Stimulated activated CD8-positive, alpha-beta memory T cell treated with anti-CD3 and anti-CD28 coated beads, Interleukin-4, amount 100 ng/mL, for 4 hours (primary cell): ENCODE measurements at places on chromosomes 3 and 15.

DNA sequence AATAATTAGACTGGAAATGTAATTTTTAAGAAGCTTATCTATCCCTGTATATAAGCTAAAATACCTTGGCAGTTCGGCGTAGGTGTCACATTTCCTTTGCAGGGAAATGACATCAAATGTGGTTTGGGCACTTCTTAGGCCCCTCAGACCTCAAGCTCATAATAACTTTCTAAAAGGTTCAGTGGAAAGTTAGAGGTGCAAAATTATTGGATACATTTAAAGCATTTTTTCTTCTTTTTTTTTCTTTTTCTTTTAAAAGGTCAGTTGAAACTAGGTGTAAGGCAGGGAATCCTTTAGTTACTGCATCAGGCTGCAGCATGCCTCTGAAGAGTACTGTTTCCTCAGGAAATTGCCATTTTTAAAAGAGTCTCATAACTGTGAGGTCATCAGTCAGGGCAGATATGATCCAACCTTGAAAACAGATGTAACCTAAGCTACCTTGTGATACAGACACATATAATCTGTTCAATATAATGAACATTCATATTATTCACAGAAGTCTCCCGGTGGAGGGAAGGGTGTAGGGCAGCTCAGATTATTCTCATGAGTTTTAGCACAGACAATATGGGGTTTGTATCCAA lies 4.8 kb downstream of the SACM1L start:
- no peak for DNase-seq

- DNase-seq = no peak
Observed at GRCh38 chr15:68581725-68582124, 2.9 kb downstream of the CORO2B start.

GRCh38 chr3:126307591-126308393 lies 49.4 kb downstream of the KLF15 start:
- no peak for DNase-seq

GRCh38 chr15:51367322-51367976 lies 26.0 kb downstream of the GLDN start:
- no peak for DNase-seq

GRCh38 chr15:62624547-62625378 lies 417.8 kb upstream of the TPM1 start:
- no peak for DNase-seq

GRCh38 chr3:49410846-49411534 lies 786 bp downstream of the RHOA start:
- no peak for DNase-seq

DNA sequence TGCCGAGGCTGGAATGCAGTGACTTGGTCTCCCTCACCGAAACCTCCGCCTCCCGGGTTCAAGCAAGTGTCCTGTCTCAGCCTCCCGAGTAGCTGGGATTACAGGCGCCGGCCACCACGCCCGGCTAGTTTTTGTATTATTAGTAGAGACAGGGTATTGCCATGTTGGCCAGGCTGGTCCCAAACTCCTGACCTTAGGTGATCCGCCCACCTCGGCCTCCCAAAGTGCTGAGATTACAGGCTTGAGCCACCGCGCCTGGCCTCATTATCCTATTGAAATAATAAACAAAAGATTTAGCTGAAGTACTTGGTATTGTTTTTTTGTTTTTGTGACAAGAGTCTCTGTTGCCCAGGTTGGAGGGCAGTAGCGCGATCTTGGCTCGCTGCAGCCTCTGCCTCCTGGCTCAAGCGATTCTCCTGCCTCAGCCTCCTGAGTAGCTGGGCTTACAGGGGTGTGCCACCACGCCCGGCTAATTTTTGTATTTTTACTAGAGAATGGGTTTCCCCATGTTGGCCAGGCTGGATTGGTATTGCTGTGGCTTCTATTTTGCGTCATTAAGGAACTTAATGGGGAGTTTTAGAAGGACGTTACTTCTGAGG lies 1.5 kb downstream of the RPL35A start:
- no peak for DNase-seq

DNA sequence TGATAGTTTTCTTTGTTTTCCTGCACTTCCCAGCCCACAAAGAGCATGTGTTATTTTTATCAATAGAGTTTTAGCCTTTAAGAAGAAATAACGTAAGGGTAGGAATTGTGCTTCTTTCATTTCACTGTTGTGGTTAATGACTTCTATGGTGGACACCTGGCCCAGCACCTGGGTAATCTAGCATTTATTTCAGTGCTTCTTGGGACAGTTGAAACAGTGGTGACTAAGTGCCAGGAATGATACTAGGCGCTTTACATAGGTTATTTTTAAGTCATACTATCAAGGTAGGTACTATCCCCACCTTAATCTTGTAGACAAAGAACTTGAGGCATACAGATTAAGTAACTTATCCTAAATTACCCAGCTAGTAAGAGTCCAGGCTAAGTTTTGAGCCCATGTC lies 243.8 kb downstream of the SOX2 start:
- DNase-seq = no peak

DNA sequence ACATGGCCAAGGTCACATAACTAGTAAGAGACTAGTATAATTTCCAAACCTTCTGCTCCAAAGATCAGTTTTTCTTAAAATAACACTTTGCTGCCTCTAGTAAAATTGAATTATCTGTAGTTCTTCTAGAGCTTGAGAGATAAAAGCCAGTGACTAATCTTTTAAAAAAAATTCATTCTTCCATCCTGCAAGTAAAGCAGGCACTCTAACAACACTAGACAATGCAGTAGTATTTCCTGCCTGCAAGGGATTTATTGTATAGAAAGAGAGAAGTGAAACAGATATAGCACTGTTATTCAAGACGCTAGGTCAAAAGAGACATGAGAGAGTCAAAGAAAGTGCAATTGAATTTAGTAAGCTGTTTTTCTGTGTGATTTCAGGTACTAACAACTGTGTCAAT lies 159.5 kb upstream of the TBC1D5 start:
- no peak for DNase-seq

GRCh38 chr15:78179906-78180305 lies 30.7 kb downstream of the IDH3A start:
- DNase-seq = no peak

DNA sequence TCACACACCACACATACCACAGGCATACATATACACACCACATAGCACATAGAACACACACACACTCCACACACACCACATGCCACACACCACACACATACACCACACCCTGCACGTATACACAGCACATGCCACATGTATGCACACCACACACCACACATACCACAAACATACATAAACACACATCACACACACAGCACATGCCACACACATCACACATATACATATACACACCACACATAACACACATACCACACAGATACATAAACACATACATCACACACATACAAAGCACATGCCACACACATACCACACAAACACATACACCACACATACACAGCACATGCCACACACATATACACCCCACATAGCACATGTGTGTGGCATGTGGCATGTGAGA lies 171.1 kb downstream of the OR4M2 start:
- no peak for DNase-seq

DNA sequence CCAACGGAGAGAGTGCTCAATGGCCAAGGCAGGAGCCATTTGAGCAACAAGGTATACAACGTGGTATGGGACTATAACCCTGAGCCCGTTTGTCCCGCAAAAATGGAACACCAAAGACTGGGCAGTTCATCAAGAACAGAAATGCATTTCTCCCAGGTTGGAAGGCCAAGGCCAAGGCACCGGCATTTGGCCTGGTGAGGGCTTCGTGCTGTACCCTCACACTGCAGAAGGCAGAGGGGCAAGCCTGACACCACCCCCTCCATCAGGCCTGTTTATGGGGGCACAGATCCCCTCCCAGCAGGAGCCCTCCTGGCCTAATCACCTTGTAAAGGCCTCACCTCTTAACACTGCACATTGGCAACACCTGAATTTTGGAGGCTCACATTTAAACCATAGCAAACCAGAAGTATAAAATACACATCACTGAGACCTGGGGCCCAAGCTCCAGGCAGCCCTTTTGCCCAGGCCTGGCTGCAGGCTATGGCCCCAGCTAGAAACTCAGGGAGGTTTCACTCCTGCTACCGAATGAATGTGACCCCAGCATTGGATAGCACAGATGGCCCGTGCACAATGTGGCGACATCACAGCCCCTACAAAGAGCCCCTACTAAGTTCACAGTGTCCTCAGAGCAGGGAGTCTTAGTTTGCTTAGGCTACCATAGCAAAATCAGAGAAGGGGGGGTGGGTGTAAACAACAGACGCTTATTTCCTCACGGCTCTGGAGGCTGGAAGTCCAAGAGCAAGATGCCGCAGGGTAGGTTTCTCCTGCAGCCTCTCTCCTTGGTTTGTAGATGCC lies 47.1 kb downstream of the KLF15 start:
- no peak for DNase-seq

DNA sequence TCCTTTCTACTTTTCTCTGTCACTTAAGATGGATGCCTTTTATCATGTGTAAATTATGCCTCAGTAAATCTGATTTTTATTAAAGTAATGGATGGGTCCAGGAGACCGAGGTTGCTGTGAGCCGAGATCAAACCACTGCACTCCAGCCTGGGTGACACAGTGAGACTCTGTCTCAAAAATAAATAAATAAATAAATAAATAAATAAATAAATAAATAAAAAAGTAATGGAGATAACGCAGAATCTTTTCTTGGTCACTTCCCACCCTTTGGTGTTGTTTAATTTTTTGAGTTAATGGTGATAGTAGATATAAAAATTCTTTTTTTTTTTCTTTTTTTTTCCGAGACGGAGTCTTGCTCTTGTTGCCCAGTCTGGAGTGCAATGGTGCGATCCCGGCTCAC lies 44.1 kb upstream of the MUC13 start:
- no peak for DNase-seq

GRCh38 chr3:96449803-96450202 lies 364.6 kb upstream of the EPHA6 start:
- no peak for DNase-seq

DNA sequence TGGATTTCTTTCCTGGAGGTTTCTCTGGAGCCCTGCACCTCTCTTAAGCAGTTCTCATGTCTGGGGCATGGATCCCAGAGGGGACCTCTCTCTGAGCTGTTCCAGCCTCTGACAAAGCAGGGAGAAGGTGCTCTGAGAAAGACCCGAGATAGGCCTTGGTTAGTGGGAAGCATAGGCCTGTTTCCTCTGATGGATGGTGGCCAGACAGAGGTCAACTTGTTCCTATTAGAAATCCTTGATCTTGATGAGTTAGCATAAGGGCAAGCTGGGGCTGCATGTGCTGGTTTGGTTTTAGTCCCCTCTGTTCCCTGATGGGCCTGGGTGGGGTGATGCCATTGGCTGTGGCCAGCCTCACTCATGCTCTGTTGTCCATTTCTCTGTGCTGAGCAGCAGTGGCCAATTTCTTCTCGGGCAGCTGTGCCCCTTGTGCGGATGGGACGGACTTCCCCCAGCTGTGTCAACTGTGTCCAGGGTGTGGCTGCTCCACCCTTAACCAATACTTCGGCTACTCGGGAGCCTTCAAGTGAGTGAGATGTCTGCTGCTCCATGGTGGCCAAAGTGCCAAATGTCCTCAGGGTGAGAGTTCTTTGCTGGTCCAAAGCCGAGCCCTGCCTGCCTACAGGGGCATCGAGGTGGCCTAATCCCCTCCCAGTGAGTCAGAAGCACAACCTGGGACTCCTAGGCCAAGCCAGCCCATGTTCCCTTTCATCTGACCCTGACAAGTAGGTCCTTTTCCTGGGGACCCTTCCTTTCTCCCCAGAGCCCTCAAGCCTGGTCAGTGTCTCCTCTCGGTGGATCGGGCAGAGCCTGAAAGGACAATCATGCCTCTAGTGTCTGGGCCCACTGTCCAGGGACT lies 9.0 kb downstream of the TF start:
- DNase-seq = no peak
